Caki2 (cell line): ENCODE measurements at places on chromosomes 13 and 19. TPM values are rescaled to one million over a fixed set of nuclear protein-coding genes. Genes with fewer than 3 reads are reported as not detected.

- no peak for DNase-seq
Measured at GRCh38 chr13:91546900-91547299, 148.5 kb downstream of the GPC5 start.

DNA sequence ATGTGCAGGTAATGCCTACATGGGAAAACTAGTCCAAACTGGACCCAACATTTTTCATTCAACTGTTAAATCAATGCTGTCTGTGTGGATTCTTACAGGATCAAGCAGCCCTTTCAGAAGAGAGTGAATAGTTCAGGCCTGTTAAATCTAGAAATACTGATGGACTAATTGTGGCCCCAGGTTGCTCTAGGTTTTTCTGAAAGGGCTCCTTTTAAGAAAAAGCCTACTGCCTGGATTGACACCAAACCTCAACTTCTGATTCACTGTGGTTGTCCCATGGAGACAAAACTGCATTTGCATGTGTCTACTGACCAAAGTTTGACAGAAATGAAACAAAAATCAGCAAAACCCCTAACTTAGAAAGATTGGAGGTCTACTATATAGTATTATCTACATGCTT lies 437.0 kb downstream of the KLF12 start:
- DNase-seq = no peak

GRCh38 chr13:111893071-111893606 lies 173.8 kb upstream of the SOX1 start:
- no peak for DNase-seq

- DNase-seq = no peak
Measured at GRCh38 chr19:35560271-35560670, 3.2 kb downstream of the ATP4A start.

DNA sequence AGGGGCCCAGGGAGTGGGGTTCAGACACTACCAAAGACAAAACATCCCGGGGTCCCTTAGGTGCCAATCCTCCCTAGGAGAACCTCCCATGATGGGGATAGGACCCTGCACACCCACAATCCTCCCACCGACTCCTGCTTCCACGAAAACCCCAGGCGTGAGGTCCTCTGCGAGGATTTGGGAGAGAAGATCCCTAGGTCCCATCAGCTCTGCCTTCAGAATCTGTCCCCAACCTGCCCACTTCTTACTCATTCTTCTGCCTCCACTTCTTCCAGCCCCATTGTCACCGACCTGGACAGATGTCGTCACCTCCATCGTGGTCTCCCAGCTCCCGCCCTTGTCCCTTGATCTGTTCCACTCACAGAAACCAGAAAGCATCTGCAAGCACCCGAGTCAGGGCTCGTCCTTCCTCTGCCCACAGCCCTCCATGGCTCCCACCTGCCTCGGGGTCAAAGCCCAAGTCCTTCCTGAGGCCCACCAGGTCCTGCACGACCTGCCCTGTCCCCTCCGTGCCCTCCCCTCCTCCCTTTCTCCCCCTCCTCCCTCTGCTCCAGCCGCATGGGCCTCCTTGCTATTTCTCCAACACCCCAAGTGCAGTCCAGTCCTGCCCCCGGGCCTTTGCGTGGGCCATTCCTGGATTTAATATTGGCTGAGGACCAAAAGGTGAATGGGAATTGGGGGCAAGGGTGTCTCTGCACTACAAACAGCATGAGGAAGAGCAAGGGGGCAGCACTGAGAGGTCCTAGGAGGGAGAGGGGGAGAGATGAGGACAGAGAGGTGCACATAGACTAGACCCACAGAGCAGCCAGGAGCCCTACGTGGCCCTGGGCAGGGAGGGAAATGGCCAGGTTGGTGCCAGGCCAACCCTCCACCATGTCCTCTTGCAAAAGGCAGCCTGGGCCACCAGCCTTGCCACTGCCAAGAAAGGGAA lies 51.3 kb downstream of the PTPRS start:
- no peak for DNase-seq

DNA sequence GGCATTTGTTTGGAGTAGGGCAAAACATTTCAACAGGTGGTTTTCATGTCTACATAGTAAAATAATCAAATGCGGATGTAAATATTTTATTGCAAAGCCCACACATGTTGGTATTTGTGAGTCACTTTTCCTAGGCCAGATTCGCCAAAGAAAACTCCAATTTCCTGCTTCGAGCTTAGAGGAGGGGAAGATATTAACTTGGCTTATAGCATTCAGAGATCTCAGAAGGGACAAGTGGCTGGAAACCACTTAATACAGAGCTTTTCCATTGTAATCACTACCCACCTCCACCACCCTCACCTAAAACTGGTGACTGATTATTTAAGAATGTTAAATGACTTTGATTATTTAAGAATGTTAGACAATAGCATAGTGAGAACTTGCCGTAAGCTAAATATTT lies 530.6 kb upstream of the SPRY2 start:
- DNase-seq = no peak

DNA sequence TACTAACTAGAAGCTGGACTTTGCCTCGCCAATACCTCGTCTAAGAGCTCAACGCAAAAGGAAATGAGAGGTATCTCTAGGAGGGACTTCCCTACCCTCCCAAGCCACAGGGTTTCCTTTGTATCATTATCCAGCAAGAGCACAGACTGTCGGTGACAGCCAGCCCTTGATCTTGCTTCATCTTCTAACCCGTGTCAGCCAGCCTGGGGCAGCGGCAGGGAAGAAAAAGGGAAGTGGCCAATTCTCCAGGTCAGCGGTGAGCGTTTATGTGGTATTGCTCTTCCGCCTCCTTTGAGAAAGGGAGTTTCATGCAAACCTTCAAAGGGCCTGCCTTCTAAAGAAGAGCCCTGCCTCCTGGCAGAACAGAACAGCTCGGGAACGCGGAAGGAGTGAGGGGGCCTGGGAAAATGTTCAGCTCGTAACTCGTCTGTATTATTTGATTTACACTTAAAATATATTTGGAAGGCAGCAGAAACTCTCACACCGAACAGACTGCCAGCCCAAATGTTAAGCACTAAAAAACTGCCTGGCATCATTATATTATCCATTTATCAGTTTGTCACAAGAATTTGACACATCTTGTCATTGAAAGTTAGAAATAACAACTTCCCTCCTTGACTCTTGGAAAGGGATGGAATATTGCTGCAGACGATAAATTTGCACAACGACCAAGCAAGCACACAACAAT lies 41.8 kb downstream of the EFNB2 start:
- no peak for DNase-seq

DNA sequence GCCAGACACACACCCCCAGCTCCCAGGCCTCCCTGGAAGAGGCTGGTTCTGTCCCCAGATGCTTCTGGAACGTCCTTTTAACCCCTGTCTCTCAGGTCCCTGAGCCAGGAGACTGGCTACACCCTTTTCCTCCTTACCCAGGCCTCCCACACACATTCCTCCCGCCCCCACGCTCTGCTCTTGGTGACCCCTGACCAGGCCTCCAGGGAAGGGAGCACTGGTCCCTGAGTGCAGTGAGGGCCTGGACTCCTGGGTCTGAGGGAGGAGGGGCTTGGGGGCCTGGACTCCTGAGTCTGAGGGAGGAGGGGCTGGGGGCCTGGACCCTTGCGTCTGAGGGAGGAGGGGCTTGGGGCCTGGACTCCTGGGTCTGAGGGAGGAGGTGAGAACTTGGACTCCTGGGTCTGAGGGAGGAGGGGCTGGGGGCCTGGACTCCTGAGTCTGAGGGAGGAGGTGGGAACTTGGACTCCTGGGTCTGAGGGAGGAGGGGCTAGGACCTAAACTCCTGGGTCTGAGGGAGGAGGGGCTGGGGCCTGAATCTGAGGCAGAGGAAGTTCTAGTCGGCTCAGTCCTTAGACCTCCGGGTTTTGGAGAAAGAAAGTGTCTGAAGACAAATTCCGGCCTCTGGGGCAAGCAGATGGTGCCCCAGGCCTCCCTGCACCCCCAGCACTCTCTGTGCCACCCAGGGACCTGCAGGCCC lies 527 bp downstream of the KLK6 start:
- no peak for DNase-seq

DNA sequence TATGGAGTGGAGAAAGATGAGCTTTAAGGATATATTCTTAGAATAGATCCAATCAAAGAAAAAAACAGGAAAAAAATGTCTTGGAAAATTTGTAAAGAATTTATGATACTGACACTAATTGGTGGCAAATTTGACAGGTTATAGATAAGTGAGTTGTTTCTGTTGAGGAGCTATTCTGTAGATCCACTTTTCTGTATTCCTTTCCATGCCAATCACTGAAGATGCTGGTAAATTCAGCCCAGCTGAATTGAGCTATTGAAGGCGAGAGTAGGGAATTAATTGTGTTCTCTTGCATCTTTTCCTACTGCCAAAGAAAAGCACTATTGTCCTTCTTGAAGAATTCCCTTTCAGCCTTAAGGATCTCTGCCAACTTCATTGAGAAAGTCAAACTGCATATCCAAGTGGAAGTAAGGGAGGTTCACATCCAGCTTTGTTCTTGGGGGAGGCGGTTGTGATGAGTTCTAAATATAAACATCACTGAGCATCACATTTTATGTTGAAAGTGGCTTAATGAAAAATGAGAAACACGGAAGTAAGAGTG lies 113.1 kb downstream of the PCDH9 start:
- no peak for DNase-seq

- DNase-seq = no peak
Measured at GRCh38 chr13:51626749-51627148, 42.5 kb downstream of the WDFY2 start.

GRCh38 chr13:72567566-72567965 lies 159.9 kb downstream of the MZT1 start:
- no peak for DNase-seq

- no peak for DNase-seq
Measured at GRCh38 chr13:109159650-109160309, 530.4 kb downstream of the MYO16 start.

- DNase-seq = no peak
Measured at GRCh38 chr13:113045251-113046127, 60.1 kb upstream of the F7 start.

Gene C1QTNF9
- total RNA-seq = 0.09 TPM in 1 of 2 replicates, not detected in the other

Gene SELENOV
- not detected in 2 replicates for total RNA-seq

Gene RETN
- not detected in 2 replicates for total RNA-seq

Gene NDUFB7
- 350 and 590 TPM in 2 replicates for total RNA-seq
